GM12878 (cell line): ENCODE measurements at places on chromosomes 2 and 18. TPM values are rescaled to one million over a fixed set of nuclear protein-coding genes. Genes with fewer than 3 reads are reported as not detected.

GRCh38 chr18:62877411-62878221, 162.3 kb downstream of the PHLPP1 start:
- no peak for DNase-seq

SERPINB11 gene
- not detected in 2 replicates for total RNA-seq

DNA sequence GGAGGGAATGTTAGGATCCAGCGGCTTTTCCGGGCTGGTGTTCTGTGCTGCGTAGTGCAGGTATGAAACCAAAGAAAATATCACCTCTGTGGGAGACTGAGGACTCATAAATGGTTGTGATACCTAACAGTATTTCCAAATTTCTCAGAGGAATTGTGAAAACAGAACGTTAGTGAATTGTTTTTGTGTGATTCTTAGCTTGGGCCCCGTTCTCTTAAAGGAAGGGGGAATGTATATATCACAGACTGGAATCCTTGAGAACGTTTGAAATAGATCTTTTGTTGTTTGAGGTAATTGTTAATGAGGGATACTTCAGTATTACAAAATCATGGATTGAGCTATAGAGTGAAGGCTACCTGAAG, 834 bp downstream of the ZNF638 start:
- DNase-seq = no peak

- DNase-seq = no peak
Measured at GRCh38 chr2:207635468-207636200, 10.4 kb upstream of the METTL21A start.

DNA sequence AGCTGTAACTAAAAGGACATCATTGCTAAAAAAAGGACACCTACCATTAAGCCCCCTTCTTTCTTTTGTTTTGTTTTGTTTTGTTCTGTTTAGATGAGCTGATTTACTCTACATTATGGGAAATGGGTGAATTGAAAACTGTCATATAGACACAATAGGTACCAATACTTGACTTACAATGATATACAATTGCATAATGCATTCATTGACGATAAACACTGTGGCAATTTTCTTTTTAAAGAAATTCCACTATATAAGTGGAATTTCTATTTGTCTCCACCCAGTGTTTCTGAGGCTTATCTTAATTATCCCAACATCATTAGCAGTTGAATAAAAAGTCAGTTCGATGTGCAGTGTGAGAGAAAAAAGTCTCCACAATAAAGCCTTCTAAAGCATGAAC, 282.1 kb downstream of the BCL2 start:
- no peak for DNase-seq

DNA sequence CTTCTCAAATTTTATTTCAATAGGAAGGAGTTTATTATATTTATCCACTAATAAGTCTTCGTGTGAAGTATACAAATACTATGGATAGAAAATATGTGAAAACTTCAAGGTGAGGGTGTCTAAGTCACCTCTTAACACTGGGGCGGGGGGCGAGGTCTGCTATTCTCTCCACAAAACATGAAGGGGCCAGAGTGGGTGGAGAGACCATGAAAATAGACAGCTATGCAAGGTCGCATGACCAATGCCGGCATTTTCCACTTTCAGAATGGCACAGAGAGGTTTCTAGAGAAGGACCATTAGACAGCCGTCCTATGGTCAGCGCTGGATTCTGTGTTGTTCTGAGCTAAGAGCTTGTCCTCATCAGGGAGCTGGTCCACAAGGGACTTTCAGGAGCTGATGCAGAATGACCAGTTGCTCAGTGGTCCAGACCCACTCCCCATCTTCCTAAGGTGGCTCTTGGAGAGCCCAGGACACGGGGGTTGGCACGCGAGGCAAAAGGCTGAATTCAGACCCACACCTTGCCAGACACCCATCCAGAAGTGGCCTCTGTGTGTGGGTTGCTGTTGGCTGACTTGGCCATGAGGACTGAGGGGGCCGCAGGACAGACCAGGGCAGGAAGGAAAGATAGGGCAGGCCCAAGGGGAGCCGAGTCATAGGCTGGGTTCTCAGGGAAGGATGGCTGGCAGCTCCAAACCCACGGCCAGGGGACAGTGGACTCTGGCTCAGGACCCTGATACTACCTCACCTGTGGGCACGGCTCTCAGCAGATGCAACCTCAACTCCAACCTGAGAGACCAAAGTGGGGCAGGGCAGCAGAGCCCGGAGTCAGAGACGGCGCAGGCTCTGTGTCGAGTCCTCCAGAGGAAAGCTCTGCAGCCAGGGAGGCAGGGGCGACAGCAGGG, 69.8 kb downstream of the NDUFA10 start:
- no peak for DNase-seq

GPR45 gene
- not detected in 2 replicates for total RNA-seq

DNA sequence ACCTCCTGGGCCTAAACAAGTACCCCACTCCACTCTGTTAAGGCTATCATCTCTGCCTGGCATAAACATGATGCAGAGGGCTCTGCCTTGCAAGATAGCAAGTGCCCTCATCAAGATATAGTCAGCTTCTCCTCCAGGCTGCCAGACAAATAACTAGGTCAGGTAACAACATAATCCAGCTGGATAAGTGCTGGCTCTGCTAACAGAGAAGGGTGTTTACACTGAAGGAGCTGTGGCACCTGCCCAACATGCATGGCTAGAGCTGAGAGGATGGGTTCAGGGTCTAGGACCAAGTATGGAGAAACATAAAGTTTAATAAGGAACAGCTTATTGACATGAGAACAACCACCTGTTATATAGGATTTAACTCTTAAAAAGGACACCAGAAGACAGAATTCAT, 42.8 kb downstream of the DLGAP1 start:
- no peak for DNase-seq

SERPINB13 gene
- total RNA-seq = not detected in 2 replicates

LYG2 gene
- not detected in 2 replicates for total RNA-seq

POMC gene
- 6.2 and 6.8 TPM in 2 replicates for total RNA-seq

- no peak for DNase-seq
Measured at GRCh38 chr2:44244135-44244871, 31.0 kb upstream of the SLC3A1 start.
